DMS79 (cell line): ENCODE measurements at places on chromosomes 12 and 14.

- no peak for DNase-seq
Measured at GRCh38 chr14:22483863-22484593, 105.0 kb downstream of the DAD1 start.

DNA sequence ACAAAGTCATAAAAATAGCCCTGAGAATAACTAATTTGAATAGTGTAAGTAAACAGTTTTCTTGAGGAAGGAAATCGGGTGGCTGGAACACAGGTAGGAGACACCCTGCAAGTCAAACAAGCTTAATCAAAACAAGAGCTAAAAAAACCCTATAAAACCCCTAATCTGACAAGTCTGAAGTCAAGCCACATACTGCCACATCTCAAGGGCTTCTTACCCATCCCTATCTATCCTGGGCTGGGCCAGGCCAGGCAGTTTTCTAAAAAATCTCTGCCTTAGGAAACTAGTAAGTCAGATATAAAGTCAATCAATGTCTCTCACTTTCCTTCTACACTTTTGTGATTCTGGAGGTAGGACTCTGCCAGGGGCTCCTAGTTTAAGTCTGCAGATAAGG, 15.3 kb downstream of the UBE2N start:
- no peak for DNase-seq

- no peak for DNase-seq
Measured at GRCh38 chr14:68307790-68308168, 485.1 kb downstream of the ZFP36L1 start.

- DNase-seq, result no peak
Measured at GRCh38 chr12:10901427-10901826, 7.9 kb downstream of the TAS2R13 start.

DNA sequence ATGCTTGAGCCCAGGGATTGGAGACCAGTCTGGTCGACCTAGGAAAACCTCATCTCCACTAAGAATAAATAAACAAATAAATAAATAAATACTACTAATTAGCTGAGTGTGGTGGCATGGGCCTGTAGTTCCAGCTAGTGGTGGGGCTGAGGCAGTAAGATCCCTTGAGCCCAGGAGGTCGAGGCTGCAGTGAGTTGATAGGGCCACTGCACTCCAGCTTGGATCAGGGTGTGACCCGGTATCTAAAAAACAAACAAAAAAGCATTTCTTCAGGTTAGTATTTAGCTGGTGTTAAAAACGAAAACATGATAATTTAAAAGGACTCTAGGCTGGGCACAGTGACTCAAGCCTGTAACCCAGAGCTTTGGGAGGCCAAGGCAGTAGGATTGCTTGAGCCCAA, 1.2 kb upstream of the FGD4 start:
- no peak for DNase-seq

DNA sequence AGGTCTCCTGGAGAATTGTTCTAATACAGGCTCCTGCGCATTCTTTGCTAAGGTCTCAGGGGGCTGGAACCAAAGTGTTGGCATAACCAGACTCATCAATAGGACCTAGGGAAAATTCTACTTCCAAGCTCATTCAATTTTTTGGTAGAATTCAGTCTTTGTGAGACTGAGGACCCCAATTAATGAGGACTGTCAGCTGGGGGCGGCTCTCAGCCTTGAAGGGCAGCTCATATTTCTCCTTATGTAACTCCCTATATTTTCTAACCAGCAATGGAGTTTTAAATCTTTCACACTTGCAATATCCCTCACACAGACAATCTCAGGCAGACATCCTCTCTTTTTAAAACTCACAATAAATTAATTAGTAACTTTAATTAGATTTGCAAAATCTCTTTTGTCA, 476.4 kb upstream of the LRFN5 start:
- no peak for DNase-seq

DNA sequence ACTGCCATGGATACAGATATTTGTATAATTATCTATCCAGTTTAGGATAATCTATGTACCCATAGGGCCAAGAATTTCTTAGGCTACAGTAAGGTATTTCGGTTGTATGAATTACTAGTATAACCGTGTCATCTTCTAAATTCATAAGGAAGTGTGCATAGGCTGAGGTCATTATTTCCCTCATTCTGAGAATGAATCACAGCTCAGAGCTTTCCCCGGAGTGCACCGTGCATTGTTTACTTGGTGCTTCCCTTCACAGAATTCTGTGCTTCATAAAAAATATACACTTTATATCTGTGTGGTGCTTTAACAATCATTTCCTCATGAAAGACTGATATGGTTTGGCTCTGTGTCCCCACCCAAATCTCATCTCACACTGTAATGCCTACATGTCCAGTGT, 514.1 kb downstream of the ETNK1 start:
- no peak for DNase-seq

DNA sequence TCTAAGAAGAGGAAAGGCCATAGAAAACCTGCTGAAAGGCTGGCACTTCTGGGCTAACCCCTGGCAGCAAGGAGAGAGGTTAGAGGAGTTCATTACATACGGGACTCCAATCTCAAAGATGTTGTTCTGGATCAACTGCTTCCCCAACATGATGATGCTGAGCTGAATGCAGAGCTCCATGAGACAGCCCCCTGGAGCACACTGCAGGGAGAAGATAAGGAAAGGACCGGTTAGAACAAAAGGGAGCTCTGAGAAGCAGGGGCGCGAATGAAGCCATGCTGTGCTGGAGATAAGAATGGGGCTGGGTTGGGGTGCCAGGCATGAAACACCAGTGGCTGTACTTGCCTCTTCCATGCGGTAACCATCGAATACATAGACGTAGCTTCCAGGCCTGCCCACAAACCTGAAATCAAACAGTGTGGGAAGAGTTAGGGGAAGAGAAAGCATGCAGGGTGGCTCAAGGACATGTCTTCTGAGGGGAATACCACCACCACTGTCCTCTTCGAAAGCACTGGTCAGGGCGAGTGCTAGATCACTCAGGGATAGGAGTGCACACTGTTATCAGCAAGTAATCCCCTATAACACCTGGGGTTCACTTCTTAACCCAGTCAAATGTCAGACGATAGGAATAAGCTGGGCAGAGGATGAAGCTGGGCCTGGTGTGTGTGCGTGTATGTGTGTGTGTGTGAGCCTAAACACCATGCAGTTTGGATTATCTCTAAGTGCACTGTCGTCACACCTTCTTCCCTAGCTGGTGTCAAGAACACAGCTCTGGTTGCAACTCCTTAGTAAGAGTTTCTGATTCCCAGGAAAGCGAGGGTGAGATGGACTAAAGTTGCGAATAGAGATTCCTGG, 180.9 kb downstream of the NTF3 start:
- no peak for DNase-seq
